K562 (cell line): ENCODE measurements at places on chromosomes 4 and X.

DNA sequence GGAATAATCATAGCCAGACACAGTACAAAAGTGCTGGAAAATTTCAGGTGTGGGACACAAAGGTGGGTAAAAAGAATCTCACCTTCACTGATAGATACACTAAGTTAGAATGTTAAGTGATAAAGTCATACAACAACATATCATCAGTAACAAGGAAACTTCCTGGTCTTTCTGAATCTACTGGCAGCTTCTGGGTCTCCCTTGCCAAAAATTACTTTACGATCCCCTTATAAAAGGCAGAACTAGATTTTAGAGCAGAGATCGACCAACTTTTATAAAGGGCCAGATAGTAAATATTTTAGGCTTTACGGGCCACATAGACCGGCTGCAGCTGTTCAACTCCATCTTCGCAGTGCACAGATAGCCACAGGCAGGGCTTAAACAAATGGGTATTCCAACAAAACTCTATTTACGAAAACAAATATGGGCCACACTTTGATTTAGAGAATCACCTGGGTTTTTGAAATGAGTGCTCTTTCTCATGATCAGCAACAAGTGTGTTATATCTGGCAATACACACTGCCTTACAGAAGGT, 159.9 kb downstream of the AASDH start:
- DNase-seq, result no peak

DNA sequence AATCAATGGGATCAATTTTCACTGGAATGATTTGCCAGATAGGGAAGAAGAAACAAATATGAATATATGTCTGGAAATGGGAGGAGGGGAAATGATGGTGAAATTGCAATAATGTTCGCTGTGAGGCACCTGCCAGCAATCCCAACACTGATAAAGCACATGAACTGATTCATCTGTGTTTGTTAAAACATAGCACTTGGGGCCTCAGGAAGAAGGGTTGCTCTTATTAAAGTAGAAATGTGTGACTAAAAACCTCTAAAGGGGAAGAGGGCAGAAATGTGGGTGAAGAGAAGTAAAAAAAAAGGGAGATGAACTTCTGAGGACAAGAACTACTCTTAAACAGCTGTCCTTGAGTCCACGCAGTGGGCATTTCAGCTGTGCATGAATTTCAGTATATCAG, 101.4 kb downstream of the C4orf51 start:
- no peak for DNase-seq

DNA sequence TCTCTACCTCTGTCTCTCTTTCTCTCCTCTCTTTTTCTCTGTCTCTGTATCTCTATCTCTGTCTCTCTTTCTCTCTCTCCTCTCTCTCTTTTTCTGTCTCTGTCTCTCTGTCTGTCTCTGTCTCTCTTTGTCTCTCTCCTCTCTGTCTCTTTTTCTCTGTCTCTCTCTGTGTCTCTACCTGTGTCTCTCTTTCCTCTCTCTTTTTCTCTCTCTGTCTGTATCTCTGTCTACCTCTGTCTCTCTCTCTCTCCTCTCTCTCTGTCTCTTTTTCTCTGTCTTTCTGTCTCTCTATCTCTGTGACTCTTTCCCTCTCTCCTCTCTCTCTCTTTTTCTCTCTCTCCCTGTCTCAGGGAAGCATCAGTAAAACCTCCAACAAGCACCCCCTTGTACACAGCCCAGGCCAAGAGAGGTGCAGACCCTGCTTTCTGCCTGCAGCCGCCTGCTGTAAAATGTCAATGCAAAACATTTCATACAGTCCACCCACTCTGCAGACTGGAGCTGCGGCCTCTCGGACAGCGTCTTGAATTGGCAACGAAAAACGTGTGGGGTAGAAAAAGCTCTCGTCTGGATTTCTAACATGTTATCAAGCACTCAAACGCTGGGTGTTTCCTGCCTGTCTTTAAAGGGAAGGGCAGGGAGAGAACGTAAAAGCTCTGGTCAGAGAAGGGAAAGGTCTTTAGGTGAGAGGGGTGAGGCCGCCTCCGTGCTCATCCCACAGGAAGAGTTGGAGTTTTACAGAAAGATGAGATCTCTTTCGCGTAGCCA, 3.7 kb upstream of the SHOX start:
- DNase-seq, result no peak

GRCh38 chr4:21192367-21192766, 492.1 kb downstream of the PACRGL start:
- DNase-seq, result no peak

DNA sequence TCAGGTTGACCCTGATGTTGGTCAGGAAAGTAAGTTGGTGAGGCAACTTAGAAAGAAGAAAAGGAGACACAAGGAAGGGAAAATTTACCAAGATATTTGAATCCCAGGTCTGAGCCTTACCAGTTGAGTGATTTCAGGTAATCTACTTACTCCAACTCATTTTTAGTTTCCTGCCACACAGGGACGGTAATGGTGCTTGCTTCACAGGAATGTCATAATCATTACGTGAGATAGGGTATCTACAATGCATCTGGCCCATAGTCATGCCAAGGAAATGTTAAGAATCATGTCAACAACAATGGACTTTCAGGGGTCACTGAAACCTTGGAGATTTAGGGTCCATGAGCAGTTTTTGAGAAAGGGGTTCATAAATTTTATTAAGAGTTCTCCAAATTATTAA, 195.4 kb upstream of the HHIP start:
- no peak for DNase-seq

GRCh38 chr4:139866276-139866962, 200.8 kb downstream of the MGST2 start:
- DNase-seq, result no peak

DNA sequence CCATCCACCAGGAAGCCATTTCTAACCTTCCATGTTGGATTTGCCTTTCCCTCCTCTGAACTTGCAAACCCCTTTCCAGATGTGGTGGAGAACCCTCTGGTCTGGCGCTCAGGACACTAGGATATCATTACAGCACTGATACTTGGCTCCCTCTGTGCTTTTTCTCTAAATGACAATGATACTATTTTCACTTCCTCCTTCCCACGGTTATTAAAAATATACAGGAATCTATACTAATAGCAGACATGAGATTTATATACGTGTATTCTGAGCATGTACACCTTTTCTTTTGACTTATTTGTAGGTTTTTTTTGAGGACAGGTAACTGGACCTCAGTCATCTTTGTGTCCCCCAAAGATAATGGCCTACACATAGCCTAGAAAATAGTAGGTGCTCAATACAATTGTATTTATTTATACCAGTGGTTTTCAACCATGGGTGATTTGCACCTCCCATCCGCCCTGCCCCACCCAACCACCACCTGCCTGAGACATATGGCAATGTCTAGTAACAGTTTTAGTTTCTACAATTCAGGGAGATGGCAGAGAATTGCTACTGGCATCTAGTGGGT, 60.4 kb upstream of the PLAC8 start:
- no peak for DNase-seq

DNA sequence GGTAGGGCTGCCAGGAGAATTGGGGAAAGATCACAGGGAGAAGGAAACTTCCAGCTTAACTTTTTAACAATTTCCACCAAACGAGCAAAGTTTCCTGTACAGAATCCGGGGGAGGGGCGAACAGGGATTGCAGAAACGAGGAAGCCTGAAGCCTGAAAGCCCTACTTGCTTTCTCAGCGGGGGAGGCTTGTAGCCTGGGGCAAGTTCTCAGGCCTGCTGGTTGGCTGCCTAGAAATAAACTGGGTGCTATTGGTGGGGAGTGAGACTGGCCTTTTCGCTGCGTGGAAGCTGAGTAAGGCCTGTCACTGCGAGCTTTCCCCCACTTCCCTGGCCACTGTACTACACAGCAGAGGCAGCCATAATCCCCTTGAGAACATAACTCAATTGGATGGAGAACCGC, 110.8 kb upstream of the ATP8A1 start:
- DNase-seq, result no peak

GRCh38 chr4:4730249-4730648, 129.2 kb upstream of the MSX1 start:
- DNase-seq, result no peak

- DNase-seq, result no peak
Observed at GRCh38 chrX:98067611-98068010, 1183.9 kb downstream of the RPA4 start.

- DNase-seq, result no peak
Observed at GRCh38 chrX:12951595-12951975, 23.3 kb upstream of the TMSB4X start.

- DNase-seq, result no peak
Observed at GRCh38 chr4:152161676-152162330, 374.1 kb downstream of the FBXW7 start.

GRCh38 chrX:1466971-1467561, 14.4 kb upstream of the ASMTL start:
- no peak for DNase-seq

DNA sequence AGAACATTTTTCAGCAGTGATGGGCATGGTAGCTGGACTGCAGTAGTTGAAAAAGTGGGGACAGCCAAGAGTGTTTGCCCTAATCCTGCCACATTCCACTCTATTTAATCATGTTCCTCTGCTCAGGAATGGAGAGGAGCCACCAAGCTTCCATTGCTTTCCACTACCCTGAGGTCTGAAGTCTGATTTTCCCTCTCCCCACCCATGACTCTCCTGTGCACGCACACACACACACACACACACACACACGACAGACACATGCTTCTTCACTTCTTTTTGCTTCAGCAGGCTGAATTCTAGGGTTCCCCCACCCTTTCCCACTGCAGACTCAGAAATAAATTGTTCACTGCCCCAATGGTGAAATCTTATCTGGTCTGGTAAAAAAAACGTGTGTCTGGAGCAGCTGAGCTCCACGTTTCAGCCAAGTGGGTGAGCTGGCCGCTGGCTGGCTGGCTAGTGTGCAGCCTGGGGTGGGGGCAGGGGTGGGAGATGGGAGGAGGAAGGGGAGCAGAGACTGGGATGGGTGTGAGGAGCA, 142.7 kb upstream of the NALF2 start:
- no peak for DNase-seq

GRCh38 chr4:126800575-126801141, 832.1 kb upstream of the INTU start:
- no peak for DNase-seq

DNA sequence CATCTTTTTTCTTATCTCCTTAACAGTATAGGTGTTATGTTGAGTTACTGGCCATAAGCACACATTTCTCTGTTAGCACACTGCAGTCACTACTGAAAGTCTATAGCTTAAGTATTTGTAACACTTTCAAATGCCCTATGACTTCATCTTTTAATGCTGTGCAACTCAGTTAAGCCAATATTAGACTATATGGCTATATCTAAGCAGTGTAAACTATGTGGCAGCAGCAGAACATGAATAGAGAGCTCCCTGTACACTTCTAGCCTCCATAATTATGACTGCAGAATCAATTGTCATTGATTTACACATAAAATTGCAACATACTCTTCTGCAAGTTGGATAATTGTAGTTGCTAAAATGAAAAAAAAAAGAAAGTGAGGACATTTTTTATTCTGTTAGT, 250.3 kb downstream of the EPHA5 start:
- DNase-seq, result no peak

DNA sequence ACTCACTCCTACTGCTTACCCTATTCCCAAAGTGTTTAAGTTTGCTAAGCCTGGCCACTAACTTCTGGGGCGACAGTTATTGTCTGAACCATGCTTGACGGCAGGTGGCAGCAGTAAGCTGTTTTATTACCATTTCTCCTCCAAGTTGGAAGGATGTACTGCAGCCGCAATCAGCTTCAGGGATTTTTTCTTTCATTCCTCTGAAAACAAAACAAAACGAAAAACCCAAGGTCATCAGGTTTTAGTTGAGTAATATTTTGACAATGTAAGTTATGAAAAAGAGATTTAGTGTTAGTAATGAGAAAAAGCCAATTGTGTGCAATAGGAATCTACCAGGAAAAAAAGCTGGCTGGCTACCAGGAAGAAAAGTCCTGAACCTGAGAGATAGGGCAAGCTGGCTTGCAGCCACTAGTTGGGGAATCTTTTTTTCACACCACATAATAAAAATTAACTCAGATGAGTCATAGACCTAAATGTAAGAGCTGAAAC, 13.2 kb upstream of the RAB9B start:
- DNase-seq, result peak; percentile 39

- no peak for DNase-seq
Observed at GRCh38 chr4:76697129-76697803, 200.7 kb downstream of the SOWAHB start.

- no peak for DNase-seq
Observed at GRCh38 chr4:8370106-8370787, 70.3 kb downstream of the ACOX3 start.

GRCh38 chr4:14726877-14727361, 275.4 kb upstream of the CPEB2 start:
- DNase-seq, result no peak

DNA sequence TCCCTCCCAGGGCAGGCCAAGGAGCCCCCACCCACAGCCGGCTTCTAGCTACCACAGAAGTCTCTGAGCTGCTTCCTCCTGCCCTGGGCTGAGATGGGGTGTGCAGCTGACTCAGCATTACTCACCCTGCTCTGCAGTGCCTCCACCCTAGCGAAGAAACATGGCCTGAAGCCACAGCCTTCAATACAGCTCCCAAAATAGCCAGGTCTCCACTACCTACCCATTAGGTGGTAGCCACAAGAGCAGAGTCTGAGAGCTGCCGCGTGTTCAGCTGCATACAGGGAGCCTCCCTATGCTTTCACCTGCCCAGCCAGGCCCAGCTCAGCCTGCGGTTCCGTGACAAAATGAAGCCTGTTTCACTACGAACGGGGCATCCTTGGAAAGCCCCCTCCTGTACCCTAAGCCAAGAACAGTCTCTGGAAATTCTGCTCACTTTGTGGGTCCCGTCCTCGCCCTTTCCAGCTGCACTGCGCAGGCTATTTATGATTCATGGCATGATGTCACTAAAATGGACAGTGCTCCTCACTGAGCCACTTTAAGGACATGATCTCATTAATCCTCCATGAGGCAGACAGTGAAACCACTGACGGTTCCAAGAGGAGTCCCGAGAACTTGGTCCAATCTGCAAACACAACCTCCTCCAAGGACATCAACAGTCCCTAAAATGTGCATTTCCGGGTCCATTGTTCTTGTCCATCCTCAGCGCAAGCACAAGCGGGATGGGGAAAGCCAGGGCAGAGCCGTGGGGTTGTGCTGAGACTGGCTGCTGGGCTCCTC, 20.2 kb downstream of the WDR1 start:
- peak; percentile 78 for DNase-seq

DNA sequence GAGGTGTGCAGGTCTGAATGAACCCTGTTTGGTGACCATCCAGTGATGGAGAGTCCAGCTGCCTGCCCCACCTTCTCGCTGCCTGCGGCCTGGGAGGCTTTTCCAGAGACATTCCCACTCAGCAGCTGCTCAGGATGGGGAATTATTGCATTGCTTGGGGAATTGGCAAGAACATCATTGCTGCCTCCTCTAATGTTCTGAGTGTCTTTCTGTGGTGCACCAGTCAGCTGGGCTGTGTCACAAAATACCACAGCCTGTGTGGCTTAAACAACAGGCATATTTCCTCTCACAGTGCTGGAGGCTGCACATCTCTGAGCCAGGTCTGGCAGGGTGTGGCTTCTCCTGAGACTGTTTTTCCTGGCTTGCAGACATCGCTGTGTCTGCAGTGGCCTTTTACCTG, 86.8 kb upstream of the AFAP1 start:
- DNase-seq, result no peak
